ENCODE measurements at places on chromosomes 4 and X.

- no peak for DNase-seq
These were observed 122.2 kb downstream of the APBB2 start for GRCh38 chr4:41092128-41092527.

DNA sequence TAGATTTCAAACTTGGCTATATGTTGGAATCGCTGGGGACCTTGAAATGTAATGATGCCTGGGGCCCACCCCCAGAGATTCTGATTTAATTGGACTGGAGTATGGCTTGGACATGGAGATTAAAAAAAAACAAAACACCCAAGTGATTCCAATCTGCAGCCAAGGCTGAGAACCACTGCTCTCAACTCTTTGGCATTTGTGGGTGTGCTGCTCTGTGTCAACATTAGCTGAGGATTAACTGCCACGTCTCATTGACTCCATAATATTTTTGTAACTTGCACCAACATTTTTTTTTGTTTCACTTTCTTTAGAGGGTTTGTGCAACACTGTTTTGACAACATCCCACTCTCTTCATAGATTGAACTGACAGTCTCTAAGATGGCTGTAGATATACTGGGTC, 41.1 kb upstream of the PDK3 start:
- DNase-seq, result no peak

DNA sequence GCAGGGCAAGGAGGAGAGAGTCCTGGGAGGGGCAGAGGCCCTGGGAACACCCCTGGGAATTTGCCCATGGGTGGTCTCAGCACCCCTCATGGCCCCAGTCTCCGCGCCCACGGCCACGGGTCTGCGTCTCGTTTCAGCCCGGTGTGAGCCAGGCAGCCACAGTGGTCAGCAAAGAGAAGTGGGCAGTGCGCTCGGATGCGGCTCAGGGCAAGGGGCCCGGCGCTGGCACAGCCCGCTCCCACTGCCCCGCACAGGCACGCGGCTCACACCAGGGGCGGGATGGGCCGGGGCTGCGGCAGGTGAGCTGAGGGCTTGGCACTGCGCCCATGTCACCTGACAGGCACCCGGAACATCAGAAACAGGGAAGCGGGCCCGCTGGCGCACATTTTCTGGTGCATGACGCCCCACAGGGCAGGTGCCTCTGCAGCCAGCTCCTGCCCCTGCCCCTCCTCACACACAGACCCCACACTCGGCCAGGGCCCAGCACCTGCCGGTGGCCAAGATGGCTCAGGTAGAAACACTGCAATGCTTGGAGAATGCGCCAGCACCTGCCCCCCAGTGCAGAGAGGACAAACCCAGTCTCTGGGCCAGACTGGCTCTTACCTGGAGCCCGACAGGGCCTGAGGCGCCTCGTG, 41.9 kb upstream of the MXD4 start:
- no peak for DNase-seq

DNA sequence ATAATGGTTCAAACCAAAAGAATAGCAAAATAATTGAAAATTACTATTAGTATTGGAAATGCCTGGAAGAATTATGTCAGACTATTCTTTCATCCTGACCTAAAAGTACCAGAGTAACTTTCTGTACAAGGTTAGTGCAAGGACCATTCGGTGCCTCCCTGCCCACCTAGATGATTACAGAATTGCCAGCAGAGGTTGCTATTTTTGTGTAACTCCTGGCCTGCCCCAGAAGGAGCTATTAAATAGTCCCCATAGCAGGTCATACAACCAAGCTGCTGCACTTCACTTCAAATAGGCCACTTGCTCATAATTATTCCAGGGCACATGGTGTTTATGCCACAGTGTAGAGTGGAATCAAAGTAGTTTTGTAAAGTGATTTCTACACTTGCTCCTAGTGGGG, 831.1 kb upstream of the PABPC4L start:
- DNase-seq, result no peak

GRCh38 chr4:86960557-86960961, 25.7 kb downstream of the AFF1 start:
- no peak for DNase-seq

GRCh38 chr4:70979445-70980008, 13.9 kb upstream of the DCK start:
- DNase-seq, result no peak

DNA sequence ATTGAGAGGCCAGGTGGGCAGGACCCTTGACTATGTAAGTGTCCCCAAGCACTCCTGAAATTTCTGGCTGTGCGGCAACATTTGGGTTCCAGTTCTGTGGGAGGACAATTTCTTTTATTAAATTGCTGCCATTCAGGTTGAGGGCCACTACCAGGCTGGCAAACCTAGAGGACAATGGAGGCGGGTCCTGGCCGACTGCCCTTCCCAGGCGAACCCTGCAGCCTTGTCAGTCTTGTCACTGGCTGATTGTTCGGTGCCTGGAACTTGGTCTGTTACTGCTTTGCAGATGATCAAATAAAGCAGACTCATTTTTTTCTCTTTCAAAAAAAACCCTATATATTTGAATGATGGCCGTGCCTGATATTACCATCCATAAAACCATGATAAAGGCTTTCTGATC, 6.6 kb upstream of the TMEM128 start:
- no peak for DNase-seq

DNA sequence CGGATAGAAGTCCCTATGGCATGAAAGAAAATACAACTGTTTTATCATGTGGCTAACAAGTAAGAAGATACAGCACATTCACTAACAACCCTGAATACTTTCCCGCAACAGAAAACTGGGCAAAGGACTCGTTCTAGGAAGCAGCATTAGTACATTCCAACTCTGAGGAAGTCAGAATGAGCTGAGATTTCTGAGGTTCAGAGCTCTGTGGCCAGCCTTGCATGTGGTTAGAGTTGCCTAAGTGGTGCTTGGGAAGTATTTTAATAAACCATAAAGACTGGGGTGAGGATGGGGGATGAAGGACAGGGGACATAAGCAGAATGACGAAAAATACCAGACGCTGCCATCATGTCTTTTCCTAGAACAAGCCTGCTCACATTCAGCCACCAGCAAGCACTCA, 82.2 kb downstream of the EFHC2 start:
- DNase-seq, result no peak

GRCh38 chrX:74458736-74459135, 37.4 kb downstream of the SLC16A2 start:
- no peak for DNase-seq

DNA sequence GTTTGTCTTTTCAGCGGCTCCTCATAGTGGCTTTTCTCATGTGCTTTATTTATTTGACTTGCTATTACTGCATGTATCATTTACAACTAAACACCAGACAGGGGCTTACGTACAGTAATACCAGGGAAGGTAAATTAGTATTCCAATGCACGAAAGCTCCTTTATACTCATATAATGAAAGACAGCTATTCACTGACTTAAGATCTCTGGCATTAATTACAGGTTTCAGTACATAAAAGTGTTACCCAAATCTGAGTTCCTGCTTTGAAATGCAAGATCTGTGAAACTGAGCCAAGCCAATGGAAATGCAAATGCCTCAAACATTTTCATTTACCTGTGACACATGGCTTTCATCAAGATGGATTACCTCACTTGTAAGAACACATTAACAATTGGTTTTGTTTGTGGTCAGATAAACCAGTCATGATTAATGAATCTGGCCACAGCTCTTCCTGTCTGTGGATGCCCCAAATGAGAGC, 107.2 kb downstream of the ANAPC4 start:
- DNase-seq, result no peak
